Esophagus muscularis mucosa (tissue), 4 donors: ENCODE measurements at places on chromosomes 5 and 9. TPM values are rescaled to one million over a fixed set of nuclear protein-coding genes. Genes with fewer than 3 reads are reported as not detected.

GABRB2 gene
- total RNA-seq, result 0.92 TPM

GRCh38 chr9:36320466-36320865 is 62.2 kb upstream of the GNE start:
- no peak for DNase-seq

DNA sequence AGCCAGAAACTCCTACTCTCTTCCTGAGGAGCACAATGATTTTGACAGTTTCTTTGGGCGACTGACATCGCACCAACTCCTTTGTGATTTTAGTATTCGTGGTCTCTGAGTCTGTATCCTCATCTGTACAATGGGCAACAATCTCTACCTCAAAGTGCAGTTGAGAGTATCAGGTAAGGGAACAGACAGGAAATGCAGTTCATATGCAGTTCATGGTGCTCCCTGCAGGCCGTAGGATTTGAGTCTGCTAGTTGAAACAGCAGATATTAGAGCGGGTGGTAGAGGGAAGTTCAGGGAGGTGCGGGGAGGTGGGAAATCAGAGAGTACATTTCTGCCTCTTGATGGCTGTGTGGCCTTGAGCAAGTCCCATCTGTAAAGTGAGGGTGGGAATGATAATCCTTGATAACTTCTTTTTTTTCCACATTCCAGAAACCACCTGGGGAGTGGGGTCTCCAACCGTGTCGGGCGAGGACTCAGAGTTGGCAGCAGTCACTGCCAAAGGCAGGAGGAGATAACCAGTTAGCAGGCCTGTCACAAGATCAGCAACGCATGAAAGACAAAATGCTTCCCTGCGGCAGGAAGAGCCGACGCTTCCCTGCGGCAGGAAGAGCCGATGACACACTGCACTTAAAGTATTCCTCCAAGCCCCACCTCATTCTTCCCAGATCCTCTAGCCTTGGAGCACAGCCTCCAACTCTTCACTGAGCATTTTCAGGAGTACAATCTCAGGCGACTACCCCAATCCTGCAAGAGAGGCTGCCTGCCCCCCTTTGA is 6.0 kb upstream of the NEK6 start:
- DNase-seq, result no peak

GRCh38 chr9:21852754-21853153 is 50.3 kb downstream of the MTAP start:
- DNase-seq, result no peak
